NCI-H526 treated with DMSO at 0.1 percent for 48 hours (cell line): ENCODE measurements at places on chromosomes 4 and X.

GRCh38 chr4:7774301-7775294 lies 165.1 kb downstream of the AFAP1 start:
- no peak for DNase-seq

GRCh38 chr4:46520361-46520760 lies 130.4 kb upstream of the GABRA2 start:
- DNase-seq, result no peak

- no peak for DNase-seq
Observed at GRCh38 chrX:9401051-9401450, 63.8 kb upstream of the TBL1X start.

DNA sequence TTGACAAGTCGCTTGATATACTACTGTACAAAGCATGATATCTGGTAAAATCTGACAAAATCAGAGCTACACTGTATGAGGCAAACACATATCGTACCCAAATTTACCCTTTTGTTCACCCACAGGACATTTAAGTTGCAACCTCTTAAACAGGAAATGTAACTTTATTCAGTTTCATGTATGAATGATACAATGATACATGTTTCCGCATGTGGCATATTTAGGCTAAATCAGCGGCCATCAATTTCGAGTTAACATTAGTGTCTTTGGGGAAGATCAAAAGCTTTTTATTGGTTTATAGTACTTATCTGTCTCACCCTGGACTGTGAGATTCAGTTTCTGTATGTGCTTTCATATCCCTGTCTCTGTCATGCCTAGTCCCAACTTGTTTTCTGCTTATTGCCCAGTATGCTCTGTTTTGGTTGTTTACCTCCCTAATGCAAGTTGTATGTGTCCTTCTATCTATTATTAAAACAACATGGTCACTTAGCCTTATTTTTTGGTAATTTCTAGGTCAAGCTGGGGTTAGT lies 97.3 kb upstream of the HPRT1 start:
- DNase-seq, result no peak

- DNase-seq, result peak; percentile 14
Observed at GRCh38 chr4:139279760-139280620, at the start of gene MGARP. Gene MGARP (minus strand): TSS chr4:139280225. CDS start chr4:139280158, 67 bp downstream.

- no peak for DNase-seq
Observed at GRCh38 chr4:141425124-141425523, 204.4 kb downstream of the ZNF330 start.

DNA sequence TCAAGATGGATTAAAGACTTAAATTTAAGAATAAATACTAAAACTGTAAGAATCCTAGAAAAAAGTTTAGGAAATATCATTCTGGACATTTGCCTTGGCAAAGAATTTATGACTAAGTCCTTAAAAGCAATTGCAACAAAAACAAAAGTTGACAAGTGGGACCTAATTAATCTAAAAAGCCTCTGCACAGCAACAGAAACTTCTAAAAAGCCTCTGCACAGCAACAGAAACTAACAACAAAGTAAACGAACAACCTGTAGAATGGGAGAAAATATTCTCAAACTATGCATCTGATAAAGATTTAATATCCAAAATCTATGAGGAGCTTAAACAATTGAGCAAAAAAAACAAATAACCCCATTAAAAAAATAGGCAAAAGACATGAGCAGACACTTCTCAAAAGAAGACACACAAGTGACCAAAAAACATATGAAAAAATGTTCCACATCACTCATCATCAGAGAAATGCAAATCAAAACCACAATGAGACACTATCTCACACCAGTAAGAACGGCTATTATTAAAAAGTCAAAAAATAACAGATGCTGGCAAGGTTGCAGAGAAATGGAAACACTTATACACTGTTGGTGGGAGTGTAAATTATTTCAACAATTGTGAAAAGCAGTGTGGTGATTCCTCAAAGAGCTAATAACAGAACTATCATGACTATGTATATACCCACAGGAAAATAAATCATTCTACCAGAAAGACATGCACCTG lies 5.5 kb upstream of the OPRPN start:
- no peak for DNase-seq

DNA sequence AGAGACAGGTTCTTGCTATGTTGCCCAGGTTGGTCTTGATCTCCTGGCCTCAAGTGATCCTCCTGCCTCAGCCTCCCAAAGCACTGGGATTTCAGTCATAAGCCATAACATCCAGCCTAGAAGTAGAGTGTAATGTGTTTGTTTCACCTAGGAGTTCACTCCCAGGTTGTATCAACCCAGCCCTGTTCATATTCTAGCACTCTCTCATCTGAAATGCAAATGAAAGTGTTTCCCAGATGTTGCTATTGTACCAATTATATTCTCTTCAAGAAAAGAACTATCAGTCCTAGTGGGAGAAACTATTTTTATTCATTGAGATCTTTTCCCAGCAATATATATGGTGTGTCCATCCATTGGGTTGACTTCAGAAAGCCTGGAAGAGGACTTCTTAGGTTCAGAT lies 72.6 kb downstream of the USP38 start:
- no peak for DNase-seq

DNA sequence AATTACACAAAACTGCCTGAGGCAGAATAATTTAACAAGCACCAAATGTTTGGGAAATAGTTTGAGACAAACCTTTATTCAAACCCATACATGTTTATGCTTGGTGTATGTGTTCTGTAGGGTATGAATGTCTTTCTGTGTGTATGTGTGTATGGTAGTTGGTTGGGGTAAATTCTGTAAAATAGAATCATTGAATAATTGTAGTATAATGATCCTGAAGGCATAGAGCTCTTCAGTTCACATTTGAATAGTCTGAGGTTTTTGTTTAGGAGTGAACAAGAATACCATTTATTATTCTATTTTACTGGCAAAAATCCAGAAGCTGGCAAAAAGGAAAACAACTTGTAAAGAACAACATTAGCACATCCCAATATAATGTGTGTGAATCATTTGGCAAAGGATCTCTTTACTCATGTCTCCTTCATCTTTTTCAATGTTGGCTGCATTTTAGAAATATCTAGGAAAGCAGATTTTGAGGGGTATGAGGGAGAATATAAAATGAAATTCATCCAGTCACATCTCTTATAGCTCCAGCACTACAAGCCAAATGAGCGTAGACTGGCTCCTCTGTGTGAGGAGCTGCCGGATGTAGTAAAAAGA lies 360.0 kb downstream of the CHIC1 start:
- no peak for DNase-seq

DNA sequence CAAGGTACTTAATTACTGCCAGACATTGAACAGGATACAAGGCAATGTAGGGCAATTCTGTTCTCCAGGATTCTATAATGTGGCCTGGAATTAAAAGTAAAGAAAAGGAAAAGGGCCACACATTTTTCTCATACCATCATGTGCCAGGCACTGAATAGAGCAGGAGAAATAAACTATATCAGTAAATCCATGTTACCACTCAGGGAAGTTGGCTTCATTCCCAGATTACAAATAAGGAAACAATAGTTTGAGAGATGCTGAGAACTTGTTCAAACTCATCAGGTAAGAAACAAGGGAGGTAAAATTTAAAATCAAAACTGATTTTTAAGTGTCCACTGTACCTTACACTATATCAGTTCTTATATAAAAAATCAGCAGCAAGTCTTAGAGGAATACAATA lies 645.0 kb upstream of the ATOH1 start:
- DNase-seq, result no peak

- DNase-seq, result no peak
Observed at GRCh38 chrX:22634083-22634482, 361.4 kb downstream of the CBLL2 start.

GRCh38 chr4:124199755-124200154 lies 512.8 kb downstream of the ANKRD50 start:
- no peak for DNase-seq

DNA sequence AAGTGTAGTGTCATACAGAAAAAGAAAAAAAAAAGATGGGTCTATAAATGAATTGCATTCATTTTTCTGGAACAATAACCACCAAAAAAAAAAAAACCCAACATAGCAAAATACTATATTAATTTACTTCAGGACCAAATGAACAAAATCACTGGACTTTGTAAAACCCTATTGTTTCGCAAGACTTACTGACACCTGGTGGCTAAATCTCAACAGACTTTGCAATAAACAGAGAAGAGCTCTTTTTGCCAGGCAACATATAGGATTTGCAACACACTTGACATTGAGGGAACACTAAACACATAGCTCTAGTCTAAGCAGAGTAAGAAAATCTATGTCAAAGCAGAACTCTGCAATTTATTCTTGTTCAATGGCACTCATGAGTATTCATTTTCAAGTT lies 990.2 kb downstream of the STPG2 start:
- DNase-seq, result peak; percentile 24

- DNase-seq, result no peak
Observed at GRCh38 chr4:159540038-159540437, 437.2 kb downstream of the RAPGEF2 start.

- DNase-seq, result no peak
Observed at GRCh38 chrX:4622486-4623167, 909.2 kb upstream of the PRKX start.

DNA sequence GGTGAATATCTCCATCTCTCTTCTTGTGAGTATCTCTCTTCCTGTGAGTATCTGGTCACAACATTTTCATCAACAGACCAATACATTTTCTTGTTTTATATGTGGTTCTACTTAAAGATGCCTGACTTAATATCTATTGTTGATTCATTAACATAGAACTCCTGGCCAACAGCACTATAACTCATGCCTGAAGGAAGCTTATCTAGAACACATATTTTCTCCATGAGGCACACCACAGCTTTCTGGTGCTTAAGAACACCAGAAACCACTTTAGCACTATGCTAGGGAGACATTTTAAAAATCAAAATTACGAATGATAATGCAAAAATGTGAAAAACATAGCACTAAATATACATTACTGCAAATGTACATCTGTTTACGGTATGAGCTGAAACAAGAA lies 190.4 kb downstream of the GABRB1 start:
- no peak for DNase-seq
